ENCODE measurements at places on chromosomes 12 and 14.

DNA sequence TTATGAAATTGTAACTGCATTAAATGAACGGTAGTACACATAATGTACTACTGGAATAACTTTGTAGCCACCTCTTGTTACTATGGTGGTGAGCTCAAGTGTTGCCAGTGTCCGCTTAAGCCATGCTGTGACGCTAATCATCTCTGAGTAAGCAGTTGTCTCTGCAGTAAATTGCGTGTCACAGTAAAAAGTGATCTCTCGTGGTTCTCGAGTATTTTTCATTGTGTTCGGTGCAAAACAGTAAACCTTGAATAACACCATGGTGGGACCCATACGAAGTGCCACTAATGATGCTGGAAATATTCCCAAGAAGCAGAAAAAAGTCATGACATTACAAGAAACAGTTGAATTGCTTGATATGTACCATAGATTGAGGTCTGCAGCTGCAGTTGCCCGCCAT is 524.8 kb downstream of the SOX5 start:
- DNase-seq = no peak

GRCh38 chr12:44088647-44089046 is 252.8 kb downstream of the TMEM117 start:
- DNase-seq = no peak

DNA sequence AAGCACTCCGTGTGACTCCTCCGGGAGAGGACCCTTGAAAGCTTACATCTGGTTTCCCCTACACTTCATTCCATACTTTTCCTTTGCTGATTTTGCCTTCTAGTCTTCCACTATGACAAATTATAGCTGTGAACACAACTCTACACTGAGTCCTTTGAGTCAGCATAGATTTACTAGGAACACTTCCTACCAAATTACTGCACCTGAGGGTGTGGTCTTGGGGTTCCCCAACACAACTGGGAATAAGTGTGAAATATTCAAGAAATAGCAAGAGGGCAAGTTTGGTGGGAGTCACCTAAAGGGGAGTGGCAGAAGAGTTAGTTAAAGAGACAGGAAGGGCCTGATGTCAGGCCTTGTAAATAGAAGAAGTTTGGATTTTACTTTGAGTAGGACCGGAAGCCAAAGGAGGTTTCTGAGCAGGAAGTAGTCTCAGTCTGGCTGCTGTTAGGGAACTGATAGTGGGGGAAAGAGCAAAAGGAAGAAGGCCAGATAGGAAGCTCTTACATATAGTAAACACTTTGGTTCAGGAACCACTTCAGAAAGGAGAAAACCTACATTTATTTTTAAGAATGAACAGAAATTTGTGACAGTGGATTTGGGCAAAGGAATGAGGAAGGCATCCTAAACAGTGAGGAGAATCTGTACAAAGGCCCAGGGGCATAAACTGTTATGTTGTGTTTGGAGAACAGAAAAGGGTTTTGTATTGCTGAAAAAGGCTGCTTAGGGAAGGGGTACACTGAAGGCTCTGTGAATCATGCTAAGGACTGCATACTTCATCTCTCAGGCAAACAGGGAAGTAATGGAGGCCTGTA is 14.2 kb downstream of the SEL1L start:
- DNase-seq = no peak

GRCh38 chr14:102528431-102529170 is 19.0 kb upstream of the ANKRD9 start:
- DNase-seq = no peak

DNA sequence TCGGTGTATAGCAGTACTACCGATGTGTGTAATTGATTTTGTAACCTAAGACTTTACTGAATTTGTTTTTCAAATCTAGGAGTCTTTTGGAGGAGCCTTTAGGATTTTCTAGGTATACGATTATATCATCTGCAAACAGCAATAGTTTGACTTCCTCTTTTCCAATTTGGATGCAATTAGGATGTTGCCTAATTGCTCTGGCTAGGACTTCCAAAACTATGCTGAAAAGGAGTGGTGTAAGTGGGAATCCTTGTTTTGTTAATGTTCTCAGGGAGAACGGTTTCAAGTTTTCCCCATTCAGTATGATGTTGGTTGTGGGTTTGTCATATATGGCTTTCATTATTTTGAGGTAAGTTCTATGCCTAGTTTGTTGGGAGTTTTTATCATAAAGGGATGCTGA is 171.6 kb upstream of the PDE3A start:
- DNase-seq = no peak

DNA sequence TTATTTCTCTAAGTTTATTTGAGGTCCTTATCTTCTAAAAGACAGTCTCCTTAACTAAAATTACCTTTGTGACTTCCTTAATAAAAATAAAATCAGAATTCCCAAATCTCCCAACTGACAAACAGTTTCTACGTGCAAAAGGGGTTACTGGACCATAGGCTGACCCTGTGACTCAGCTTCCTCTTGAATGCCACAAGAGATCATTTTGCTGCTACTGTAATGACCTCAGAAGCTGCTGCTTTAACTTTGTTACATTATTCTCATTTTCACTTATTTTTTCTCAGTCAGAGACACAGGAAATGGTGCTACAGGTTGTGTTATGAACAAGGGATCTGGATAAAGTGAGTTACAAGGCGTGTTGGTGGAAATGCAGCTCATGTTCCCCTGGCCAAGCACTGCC is 132.2 kb upstream of the TMTC2 start:
- no peak for DNase-seq

GRCh38 chr12:103780992-103781391 is 60.0 kb downstream of the NT5DC3 start:
- DNase-seq = no peak

- DNase-seq = no peak
Measured at GRCh38 chr14:71262441-71262840, 355.2 kb downstream of the PCNX1 start.

GRCh38 chr12:57095440-57095839 is 6.5 kb downstream of the NAB2 start:
- no peak for DNase-seq

DNA sequence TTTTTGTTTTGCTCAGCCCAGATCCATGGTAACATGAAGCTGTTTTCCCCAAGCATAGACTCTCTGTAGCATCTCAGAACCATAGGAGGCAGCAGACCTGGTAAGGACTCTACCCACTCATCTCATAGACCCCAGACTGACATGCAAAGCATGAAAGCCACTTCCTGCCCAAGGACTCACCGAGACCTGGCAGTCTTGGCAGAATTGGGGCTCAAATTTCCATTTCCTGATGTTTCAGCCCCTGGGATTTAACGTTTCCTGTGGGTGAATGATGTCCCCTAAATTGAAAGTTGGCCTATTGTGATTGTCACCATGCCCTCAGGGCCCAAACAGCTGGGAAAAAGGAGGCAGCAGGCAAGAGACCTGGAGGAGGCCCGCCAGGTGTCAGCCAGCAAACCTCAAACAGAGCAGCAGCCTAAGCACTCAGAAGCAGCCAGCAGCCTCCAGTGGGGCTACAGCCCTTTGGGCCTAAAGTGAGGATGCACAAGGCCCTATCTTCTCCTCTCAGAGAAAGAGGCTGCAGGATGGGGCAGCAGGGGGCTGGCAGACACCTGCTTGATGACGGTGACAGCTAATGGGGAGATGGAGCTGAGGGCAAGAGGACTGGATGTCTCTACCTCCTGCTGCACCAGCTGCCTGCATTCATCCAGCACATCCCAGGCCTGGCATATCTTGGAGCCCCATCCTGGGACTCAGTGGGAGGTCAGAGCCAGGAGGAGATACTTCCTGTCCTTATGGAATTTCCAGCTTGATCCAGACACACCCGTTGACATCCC is 8.5 kb downstream of the KRT85 start:
- no peak for DNase-seq

GRCh38 chr12:113392988-113393579 is 10.6 kb downstream of the SDS start:
- no peak for DNase-seq

- DNase-seq = no peak
Measured at GRCh38 chr12:76915361-76916169, 36.7 kb upstream of the CSRP2 start.

GRCh38 chr14:55451398-55451797 is 11.0 kb upstream of the TBPL2 start:
- no peak for DNase-seq

- DNase-seq = no peak
Measured at GRCh38 chr12:129009833-129010622, 156.8 kb downstream of the GLT1D1 start.

GRCh38 chr12:48441069-48441468 is 31.3 kb upstream of the ANP32D start:
- DNase-seq = no peak

- DNase-seq = no peak
Measured at GRCh38 chr14:60301685-60302084, 52.7 kb downstream of the PPM1A start.

- DNase-seq = peak; percentile 2
Measured at GRCh38 chr14:64510825-64511671, 6.5 kb downstream of the ZBTB1 start.

DNA sequence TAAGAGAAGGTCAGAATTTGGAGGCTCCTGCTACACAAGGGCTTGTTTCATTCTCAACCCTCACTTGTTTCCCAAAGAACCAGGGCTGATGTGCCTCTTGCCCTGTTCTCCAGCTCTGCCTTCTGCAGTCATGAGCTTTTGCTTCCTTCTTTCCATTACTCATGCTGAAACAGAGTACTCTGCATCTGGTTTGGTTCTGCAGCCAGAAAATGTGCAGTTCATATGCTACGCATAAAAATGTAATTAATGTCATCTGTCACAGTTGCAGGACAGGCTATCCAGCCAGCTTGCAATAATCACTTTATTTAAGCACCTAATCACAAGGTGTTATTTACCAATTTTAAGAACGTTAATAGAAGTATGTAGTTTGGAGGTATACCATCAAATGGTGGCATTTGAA is 150.2 kb downstream of the SRGAP1 start:
- DNase-seq = no peak

- no peak for DNase-seq
Measured at GRCh38 chr12:127355061-127355841, 911.7 kb upstream of the TMEM132C start.

DNA sequence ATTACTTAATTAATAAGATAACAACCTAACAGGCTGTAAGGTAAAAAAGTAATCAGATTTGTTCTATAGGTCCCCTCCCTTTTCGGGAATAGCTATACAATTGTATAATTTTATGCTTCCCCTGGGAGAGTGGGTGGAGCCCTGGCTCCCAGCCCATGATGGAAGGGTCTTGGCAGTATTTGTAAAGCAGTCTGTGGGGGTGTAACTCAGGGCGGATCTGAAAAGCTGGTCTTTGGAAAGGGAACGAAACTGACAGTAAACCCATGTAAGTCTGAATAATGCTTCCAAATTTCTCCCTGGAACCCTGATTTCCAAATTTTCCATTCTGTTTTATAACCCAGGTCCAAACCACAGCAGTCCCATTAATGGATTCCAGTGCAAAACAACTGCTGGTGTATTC is 110.4 kb downstream of the DAD1 start:
- no peak for DNase-seq

DNA sequence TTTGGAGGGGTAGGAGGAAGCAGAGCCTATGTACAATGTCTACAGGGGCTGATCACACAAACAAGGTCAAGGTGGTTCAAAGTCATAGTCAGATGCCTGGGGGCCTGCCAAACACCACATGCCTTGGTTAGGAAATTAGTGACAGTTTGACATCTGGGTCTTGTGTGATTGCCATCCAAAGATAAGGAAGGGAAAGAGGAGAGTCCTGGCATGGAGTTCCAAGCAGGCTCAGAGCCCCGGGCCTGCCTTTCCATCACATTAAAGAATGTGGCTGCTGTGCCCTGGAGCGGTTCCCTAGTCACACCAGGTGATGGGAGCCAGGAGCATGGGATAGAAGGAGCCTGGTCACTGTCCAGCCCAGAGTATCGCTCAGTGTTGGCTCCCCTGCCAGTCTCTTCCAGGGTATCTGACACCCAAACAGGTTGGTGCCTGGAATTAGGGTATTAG is 53.6 kb upstream of the BCL2L14 start:
- no peak for DNase-seq

DNA sequence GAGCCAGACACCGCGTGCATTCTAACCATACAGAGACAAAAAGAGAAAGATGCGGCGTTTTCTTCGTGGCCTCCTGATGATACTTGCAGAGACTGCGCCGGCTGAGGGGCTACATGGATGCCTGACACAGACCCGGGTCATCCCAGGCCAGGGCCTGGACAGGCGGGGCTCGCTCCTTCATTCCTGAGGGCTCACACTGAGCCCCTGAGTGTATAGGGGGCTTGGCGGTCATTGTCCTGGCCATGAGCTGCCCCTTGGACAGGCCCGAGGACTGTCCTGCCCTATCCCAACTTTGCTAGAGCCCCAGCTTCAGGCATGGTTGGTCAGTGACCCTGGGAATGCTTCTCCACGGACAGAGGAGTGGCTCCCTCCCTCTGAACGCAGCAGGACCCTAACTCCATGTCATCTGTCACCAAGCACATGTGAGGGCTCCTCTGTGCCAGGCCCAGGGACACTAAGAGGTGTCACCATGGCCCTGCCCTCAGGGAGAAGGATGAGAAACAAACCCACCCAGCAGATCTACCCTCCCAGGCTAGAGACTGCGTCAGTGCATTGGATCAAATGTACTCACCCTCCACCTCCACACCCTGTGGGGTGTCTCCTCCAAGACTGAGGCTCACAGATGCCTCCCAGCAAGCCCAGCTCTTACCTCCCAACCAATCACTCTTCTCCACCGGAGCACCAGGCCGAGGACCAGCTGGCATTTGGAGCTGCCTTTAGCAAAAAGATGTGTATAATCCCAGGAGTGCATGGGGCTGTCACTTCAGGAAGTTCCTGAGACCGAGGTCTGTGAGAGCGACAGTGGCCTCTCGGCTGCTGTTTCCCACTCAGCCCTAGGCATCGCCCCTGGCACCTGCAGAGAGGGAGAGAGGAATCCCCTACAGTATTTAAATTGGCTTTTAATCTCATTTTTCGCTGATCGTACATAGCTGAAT is 102.7 kb downstream of the DICER1 start:
- no peak for DNase-seq

DNA sequence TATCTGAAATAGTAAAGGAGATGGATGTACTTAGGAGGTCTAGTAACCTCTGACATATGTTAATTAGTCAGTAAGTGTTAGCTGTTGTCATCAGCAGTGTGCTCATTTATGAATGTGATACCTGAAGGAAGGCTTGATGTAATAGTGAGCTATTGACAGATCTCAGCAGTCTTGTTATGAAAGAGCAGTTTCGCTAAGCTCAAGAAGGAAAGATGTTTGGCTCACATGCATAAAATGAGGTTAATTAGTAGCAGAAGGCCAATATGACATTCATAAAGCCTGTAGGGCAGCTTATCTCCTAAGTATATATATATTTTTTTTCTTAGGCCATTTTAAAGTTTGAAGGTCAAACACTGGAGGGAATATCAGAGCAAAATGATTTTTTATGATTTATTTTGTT is 2.8 kb downstream of the FAM234B start:
- no peak for DNase-seq

- no peak for DNase-seq
Measured at GRCh38 chr14:24372701-24373416, 4.9 kb downstream of the NFATC4 start.

Data from NCI-H1048 (cell line).